ENCODE measurements at places on chromosomes 3 and 15.

GRCh38 chr3:123739106-123739505 lies 145.0 kb downstream of the MYLK start:
- no peak for DNase-seq

DNA sequence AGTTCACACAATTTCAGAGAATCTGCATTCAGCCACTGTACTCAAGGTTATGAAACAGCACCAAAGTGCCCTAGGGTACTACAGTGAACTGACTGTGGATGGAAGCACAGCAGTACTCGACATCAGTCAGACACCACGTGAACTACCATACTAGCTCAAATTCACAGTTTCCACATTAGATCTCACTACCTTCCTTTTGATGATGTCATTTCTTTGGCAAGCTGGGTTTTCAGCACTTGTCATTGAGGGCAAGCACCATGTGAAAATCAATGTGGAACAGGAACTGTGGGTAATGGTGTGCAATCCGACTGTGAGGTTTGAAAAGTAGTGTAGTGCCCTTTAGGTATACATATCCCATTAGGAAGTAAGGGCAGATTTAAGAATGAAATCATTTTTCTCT lies 110.5 kb upstream of the BFSP2 start:
- no peak for DNase-seq

GRCh38 chr3:54987719-54988118 lies 59.9 kb upstream of the LRTM1 start:
- DNase-seq = peak; percentile 16

GRCh38 chr15:27401471-27401870 lies 430.5 kb downstream of the GABRG3 start:
- DNase-seq = no peak

DNA sequence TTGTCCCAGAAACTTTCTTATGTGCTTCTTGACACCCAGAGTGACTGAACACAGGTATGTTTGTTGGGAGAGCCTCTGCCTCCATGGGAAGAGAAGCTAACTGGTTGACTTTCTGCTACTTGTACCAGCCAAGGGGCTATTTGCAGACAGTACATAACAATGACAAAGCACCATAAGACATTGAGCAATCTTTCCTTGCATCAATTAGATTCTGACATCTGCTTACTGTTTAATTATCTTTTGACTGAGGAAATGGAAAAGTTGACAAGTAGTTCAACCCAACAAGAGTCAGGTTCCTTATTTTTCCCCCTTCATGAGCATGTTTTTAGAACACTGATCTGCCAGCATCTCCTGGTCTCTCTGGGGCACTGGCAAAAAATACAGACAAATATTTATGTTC lies 157.7 kb downstream of the RPLP1 start:
- DNase-seq = no peak

GRCh38 chr15:45645026-45645980 lies 10.5 kb downstream of the SQOR start:
- DNase-seq = no peak

- DNase-seq = no peak
Observed at GRCh38 chr3:114217266-114217665, 20.1 kb downstream of the ZNF80 start.

DNA sequence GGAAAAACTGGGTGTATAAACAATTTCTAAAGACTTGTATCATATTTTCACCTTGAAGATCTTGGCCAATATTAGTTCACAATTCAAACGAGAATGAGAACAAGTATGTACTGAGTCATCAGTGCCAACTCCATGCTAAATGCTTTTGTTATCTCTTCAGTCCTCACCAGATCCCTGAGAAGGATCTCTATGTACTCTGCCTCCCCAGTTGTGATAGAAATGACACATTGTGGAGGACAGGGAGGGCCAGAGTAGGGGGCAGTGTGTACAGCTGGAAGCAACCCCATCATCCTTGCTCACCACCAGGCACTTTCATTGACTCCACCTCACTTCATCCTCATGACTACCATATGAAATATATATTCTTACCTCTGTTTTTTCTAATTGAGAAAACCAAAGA lies 353.7 kb upstream of the SOX2 start:
- no peak for DNase-seq

GRCh38 chr3:147191795-147192385 lies 214.5 kb downstream of the ZIC4 start:
- DNase-seq = peak; percentile 75

GRCh38 chr15:40695469-40695890 lies 506 bp downstream of the RAD51 start:
- DNase-seq = no peak

- DNase-seq = no peak
Observed at GRCh38 chr3:72186400-72186855, 401.5 kb upstream of the PROK2 start.

- DNase-seq = no peak
Observed at GRCh38 chr3:196942915-196943277, 568 bp upstream of the NCBP2 start.

- DNase-seq = no peak
Observed at GRCh38 chr3:13364602-13365271, 55.4 kb downstream of the NUP210 start.

DNA sequence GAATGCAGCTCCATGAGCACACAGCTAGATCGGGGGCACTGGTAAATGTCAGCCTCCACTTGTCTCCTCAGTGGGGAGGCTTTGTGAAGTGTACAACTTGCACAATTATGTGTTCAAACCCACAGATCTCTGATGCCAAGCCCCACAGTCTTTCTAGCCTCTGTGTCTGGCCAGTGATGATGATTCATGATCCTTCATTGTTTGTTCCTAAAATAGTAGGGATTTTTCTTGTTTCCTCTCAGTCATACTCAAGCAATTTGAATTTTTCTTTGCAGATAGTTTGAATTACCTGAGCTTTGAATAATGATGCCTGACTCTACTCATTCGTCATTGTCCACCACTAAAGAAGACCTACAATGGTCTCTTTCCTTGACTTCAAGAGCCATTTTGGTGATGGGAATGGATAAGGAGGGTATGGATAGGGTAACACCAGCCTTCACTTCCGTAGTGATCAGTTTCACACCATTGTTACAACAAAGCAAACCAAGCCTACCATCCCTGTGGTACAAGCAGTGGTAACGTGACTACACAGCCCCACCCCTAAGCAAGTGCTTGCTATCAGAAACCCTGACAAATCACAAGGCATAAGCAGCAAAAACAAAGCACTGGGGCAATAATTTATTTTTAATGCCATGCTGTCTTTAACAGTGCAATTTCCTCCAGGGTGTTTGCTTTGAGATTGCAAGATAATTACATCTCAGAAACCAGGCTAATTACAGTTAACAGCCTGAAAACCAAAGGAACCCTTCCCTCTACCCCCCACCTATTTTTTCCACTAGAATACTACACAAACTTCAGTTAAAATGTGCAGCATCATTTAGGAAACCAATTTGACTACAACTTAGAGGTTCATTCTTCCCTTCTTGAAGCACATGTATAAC lies 114.1 kb upstream of the PPP2R3A start:
- peak; percentile 83 for DNase-seq

- DNase-seq = no peak
Observed at GRCh38 chr3:53823026-53823955, 22.9 kb downstream of the CHDH start.

Data from NCI-H1105 (cell line).